ENCODE measurements at places on chromosomes 2 and 18.

GRCh38 chr2:231590614-231591013 lies 2.0 kb upstream of the TEX44 start:
- DNase-seq: peak; percentile 41

DNA sequence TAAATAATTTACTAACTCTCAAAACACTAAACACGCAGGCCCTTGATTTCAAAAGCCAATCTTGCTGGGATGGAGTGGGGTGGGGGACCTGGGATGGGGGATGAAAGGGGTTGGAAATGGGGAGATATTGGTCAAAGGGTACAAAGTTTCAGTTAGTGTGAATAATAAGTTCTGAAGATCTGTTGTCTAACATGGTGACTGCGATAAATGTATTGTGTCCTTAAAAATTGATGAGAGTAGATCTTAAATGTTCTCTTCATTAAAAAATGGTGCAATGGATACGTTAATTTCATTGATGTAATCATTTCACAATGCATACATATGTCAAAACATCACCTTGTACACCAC lies 505 bp upstream of the ACYP2 start:
- DNase-seq: no peak

GRCh38 chr2:15708865-15709820 lies 117.5 kb downstream of the DDX1 start:
- DNase-seq: peak; percentile 49

DNA sequence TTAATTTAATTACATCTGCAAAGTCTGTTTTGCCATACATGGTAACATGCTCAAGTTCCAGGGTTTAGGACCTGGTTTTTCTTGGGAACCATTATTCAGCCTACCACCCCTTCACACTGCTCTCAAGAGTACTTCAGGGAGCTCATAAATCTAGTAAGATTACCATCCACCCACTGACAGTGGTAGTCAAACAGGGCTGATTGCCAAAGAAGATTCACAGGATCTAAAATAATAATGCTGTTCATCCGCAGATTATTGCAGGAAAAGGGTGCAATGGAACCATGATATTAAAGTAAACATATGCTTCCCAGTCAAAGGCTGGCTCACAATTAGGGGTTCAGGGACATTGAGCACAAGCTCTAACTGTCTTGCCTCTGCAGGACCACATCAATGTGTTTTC lies 148.0 kb upstream of the CYRIA start:
- DNase-seq: no peak

- peak; percentile 41 for DNase-seq
Observed at GRCh38 chr2:41873102-41874031, 174.5 kb upstream of the PKDCC start.

DNA sequence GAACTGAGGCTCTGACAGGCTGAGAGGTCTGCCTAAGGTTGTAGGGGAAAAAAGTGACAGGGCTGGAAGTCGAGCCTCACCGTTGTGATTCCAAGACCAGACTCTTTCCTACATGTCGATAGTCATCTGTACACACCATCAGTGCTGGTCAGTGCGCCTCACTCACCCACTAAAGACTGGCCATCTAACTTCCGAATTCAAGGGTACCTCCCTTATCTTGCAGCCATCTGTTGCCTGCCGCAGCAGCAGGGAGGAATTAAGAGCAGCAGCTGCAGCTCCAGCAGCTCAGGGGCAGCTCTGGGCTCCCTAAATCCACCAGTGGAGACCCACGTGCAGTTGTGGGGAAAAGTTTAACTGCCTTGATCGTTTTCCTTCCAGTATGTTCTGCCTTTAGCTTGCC lies 32.6 kb upstream of the GPR39 start:
- DNase-seq: peak; percentile 9

DNA sequence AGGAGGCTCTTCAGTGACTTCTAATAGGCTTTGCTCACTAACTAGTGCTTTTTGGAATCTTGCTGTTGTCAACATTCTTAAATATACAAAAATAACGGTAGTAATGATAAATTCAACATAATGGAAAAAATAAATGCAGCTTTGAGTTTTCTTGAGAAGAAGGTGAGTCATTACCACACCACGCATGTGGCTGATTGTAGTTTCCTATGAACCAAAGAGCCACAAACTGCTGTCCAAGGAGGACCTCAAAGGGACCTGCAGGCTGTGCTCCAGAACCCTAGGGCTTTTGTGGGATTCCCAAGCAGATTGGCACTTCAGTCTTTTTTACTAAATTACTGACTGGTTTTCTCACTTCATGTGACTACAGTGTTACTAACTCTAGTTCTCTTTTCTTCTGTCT lies 66.7 kb downstream of the TPGS2 start:
- DNase-seq: no peak

DNA sequence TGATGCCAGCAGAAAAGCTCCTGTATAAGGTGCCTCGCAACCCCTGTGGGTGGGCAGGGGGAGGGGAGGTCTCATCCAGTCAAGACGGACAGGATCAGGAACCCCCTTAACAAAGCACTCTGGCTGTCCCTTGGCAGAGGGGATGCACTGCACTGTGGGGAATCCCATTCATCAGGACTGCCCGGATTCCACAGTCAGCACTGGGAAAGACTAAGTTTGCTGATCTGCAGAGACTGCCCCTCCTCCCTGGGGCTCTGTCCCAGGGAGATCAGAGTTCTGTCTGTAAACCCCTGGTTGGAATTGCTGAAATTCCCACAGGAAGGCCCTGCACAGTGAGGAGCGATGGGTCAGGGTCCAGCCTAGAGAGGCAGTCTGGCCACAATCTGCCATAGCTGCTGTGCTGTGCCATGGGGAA lies 149.5 kb upstream of the RBBP8 start:
- no peak for DNase-seq

GRCh38 chr2:3610415-3610814 lies 15.5 kb downstream of the COLEC11 start:
- no peak for DNase-seq

GRCh38 chr2:54968561-54969218 lies 81.6 kb downstream of the RTN4 start:
- DNase-seq: peak; percentile 67

DNA sequence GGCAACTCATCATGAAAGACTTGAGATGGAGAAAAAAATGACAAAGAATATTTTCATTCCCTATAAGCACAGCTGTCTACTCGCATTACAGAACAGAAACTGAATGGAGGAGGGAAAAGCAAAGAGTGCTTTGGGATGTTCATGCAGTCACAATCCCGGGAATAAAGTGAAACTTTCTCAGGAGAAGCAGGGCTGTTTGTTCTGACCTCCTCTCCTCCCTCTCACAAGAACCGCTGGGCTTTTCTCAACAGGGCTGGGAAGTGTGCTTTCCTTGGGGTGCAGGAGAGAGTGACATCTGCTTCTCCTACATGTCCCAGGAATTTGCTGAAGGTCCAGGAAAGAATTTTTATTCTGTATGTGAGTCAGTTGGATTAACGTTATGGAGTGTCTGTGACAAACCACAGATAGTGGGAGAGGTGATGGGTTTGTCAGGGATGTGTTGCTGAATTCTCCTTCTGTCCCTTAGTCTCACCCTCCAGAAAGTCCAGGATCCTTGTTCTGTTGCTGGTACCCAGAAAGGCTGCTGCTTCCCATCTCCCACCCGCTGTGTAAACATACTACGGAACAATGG lies 125.6 kb downstream of the HRH4 start:
- peak; percentile 31 for DNase-seq

DNA sequence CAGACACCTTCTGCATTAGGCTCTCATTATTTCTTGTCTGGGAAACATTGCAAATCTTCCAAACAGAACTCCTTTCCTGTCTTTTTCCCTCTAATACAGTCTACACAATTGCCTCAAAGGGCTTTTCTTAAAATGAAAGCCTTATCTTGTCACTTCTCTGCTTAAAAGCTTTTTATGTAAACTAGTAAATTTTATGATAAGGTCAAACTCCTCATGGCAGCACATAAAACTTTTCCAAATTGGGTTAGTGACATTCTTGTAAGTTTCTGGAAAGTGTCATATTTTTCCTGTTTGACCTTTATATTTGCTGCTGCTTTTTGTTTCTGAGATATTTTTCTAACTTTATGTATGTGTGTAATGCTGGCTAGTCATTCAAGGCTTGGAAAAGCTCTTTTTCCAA lies 261.4 kb upstream of the KLHL14 start:
- no peak for DNase-seq

DNA sequence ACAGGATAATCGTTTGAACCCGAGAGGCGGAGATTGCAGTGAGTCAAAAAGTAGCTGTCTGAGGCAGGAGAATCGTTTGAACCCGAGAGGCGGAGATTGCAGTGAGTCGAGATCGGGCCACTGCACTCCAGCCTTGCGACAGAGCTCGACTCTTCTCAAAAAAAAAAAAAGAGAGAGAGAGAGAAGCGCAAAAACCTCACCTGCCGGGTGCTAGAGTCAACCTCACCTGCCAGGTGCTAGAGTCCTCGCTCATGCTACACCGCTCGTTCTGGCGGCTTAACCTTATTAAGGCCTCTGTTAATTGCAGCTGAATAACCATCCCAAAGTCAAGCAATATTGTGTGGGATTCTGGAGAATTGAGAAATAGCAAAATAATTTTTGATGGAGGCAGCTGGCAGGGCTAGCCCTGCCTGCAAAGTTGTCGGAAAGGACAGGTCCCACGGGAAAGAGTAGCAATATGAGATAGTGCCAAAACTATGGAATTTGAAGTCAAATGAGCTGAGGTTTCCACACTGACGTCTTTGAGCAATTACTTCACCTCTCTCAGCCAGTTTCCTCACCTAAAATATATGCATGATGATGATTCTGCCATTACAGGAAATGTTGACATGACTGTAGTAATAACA lies 644 bp upstream of the DYM start:
- peak; percentile 38 for DNase-seq

DNA sequence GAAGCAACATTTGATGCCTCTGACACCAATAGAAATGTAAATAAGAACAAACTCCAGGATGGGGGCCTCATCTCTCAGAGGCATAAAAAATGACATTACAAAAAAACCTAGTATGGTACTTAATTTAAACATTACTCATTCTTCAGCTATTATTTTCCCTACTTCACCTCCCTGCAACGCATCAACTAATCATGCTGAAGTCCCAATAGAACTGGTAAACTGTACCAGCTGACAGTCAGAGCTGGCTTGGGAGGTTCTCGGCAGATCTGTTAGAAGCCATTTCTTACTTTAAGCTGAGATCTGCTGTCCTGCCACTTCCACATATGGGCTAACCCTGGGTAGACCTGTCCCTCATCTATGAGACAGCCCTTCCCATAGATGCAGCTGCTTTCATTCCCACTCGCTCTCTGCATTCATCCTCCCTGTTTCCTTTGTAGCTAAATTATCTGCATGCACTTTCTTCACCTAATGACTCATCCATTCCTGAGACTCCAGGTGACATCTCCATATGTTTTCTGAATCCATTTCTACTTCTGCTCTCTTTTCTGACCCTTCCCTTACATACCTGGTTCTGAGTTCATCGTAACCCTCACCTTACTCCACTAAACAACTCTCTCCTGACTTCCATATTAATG lies 108.1 kb downstream of the AOX1 start:
- DNase-seq: no peak

DNA sequence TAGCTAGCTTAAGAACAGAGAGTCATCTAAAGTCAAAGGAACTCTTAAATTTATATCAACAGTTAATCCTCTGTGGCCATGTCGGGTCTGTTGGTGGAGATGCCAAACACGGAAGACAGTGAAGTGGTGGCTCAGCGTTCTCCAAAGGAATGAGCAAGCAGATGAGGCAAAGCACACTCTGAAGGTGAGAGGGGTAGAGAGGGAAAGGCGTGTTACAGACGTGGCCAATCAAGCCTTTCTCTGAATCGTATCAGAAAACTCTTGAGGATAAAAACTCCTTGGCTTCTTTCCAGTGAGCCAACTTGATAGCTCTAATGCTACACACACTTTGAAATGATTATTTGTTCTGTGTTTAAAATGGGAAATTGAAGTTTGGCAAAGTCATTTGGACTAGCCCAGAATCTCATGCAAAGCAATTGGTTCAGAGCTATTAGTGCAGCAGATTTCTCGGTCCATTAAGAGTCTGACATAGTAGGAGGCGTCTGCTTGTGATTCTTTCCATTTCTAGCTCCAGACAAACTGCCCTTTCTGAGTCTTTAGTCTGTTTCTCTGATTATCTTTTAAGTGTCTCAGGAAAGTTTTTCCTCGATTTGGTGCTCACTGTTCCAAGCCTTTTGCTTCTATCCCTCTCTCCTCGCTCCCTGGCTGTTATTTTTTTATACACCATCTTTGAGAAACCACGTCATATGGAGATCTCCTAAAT lies 57.5 kb upstream of the CPO start:
- DNase-seq: peak; percentile 90

DNA sequence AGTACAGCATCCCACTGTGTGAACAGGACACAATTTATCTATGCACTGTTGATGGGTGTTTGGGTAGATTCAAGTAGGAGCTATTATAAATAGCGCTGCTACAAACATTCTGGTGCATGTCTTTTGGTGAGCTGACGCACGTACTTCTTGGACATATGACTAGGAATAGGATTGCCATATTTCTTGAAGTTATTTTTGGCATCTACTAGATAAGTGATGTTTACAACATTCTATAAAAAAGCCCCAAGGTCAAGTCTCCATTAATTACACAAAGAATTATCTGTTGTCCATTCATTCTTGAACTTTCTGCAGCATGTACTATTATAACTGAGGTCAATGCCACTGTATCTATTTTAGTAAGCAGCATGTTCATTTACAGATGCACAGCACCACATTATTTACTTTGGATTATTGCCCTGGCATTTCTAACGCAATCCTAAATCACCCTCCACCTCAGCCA lies 225.5 kb upstream of the TMEM200C start:
- DNase-seq: no peak

- DNase-seq: peak; percentile 81
Observed at GRCh38 chr2:218387369-218388194, 5.5 kb downstream of the SLC11A1 start.

GRCh38 chr2:140892436-140892835 lies 1238.4 kb downstream of the LRP1B start:
- no peak for DNase-seq

- no peak for DNase-seq
Observed at GRCh38 chr18:23369266-23369665, 83.8 kb upstream of the RIOK3 start.

DNA sequence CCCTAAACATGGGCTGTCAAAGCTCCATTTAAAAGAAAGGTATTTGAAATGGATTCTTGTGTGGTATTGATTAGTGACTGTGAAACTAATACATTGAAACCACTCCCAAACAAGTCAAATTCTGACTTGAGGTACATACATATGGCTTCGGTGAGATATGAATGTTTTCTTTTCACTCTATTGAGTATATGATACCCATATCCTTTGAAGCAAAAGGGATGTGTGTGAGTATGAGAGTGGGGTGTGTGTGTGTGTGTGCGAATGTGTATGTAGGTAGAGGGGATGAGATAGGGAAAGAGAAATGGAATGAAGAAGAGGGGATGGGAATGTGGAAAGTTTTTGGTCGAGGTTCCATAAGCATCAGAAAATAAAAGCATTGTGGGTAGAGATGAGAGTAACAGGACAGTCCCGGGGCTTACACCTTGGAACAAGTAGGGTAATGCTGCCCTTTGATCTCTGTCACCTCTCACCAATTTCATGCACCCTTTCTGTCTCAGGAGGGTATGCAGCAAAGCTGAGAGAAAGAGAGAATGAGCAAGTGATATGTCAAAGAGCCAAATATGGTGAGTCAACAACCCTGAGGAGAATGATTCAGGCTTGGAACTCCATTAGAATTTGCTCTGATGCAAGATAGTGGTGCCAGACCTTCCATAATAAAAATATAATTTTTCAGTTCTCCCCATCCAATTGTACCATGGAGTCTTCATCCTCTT lies 64.0 kb upstream of the ZEB2 start:
- no peak for DNase-seq

GRCh38 chr2:197993830-197994229 lies 189.4 kb downstream of the PLCL1 start:
- DNase-seq: no peak

GRCh38 chr2:201880993-201881611 lies 74.8 kb downstream of the CDK15 start:
- DNase-seq: no peak

Data from muscle of leg (tissue), 16 donors.